Activated CD8-positive, alpha-beta memory T cell treated with anti-CD3 and anti-CD28 coated beads, Interleukin-2, amount 50 U/mL, for 4 hours (primary cell): ENCODE measurements at places on chromosomes 1 and 21.

DNA sequence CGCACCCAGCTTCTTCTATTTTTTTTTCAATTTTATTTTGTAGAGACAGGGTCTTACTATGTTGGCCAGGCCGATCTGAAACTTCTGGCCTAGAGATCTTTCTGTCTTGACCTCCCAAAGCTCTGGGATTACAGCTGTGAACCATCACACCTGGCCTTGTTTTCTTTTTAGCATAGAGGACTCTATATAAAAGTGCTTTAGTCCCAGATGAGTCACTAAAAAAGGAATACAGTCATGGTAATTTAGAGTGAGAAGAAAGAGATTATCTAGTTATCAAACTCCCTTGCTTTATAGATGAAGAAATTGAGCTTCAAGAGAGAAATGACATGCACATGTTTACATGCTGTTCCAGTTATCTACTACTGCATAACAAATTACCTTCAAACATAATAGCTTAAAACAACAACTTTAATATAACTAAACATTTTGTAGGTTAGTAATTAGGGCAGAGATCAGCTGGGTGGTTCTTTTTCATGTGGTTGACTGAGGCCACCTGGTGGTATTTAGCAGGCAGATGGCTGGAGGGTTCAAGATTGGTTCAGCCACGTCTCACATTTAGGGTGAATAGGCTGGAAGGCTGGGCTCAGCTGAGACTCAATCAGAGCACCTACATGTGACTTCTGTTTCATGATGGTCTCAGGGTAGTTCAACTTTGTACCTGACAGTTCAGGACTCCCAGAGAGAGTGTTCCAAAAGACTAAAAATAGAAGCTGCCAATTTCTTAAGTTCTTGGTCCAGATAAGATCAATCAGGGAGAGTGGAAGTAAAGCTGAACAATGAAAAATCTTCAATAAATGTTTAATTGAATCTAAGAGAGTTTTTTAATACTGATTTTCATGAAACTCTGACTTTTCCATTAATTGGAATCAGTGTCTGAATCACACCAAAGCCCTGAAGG is 16.9 kb upstream of the MTF2 start:
- DNase-seq: peak; percentile 23

DNA sequence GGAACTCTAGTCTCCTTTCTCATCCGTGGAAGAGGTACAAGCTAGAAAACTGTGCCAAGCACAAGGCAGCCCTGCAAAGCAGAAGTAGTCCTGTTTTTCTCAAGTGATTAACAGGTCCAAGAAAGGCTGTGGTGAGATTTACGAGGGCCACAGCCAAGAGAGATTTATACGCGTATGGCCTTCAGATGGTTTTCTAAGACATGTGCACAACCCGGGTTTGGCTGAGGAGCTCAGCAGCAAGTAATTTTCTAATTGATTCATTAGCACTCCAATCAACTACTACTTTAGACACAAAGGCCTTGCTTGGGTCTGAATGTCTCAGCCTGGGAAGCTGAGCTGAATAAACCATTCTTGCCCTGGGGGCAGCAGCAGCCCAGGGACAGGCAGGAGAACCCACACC is 55.8 kb downstream of the SSBP3 start:
- no peak for DNase-seq

DNA sequence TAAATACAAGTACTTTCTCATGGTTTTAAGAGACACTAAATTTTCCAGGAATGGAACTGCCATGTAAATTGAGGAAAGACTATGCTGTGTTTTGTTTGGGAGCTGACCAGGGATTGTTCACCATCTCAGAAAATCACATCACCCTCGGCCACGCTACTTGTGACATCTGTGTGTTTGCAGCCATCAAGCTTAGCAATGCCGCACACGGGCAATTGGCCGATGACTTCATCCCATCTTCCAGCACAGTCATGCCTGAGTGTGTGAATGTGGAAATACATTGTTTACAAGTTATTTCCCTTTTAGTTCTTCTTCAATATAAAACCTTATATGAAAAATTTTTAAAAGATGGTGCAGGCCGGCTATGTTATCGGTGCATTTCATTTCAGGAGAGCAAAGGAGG is 121.6 kb downstream of the GLIS1 start:
- DNase-seq: peak; percentile 7

GRCh38 chr1:59641836-59642235 is 172.9 kb upstream of the HOOK1 start:
- no peak for DNase-seq
